ENCODE measurements at places on chromosomes 1 and 21.
A peak's percentile ranks its signal among the peaks of the same experiment; 100 is the strongest.

GRCh38 chr1:103859721-103860120, 110.0 kb downstream of the AMY1C start:
- DNase-seq, result no peak

GRCh38 chr21:14753466-14754258, 207.5 kb upstream of the SAMSN1 start:
- no peak for DNase-seq

DNA sequence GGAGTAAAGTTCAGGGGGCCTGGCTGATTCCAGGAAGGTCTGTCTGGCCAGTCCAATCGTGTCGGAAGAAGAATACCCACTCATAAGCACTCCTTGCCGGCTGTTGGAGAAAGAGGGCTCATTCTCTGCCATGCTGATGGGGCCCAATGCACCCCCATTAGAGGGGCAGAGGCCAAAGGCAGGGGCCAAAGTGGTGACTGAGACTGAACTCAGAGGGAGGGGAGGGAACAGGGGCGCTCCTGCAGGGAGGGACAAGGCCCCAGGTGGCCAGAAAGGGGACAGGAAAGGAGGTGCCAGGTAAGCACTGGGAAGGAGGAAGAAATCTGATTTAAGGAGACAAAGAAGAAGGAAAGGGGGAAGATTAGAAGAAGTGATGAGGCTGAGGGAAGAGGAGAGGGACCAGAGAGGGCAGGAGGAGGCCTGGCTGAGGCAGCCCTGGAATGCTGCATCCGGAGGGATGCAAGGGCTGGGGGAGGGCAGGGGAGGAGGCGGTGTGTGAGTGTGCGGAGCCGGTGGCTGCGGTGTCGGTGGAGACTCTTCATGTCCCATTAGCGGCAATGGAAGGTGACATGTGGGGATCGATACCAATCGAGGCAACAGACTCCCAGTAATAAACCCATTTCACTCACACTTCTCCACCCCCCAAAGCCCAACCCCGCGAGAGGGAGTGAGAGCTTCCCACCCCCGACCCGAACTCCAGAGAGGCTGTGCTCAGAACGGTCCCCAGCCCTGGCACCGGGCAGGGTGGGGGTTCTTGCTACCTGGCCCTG, 12.0 kb upstream of the ETV3L start:
- no peak for DNase-seq

GRCh38 chr1:180247061-180247460, 17.0 kb downstream of the LHX4 start:
- DNase-seq, result no peak

DNA sequence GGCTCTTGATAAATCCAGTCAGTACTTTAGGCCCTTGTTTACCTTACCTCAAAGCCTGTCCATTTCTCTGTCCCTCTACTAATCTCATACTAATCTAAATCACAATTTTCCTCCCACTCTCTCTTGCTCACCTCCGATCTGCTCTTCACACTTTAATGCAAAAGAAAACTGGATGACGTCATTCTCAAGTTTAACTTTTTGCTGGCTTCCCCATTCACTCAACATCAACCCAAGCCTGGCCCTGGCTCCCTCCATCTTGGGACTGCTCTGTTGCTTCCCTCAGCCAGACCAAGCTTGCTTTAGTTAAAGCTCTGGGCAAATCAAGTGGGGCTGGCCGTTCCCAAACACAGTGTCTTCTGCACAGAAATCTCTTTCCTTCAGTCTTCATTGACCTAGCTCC, 29.7 kb downstream of the COA6 start:
- no peak for DNase-seq

DNA sequence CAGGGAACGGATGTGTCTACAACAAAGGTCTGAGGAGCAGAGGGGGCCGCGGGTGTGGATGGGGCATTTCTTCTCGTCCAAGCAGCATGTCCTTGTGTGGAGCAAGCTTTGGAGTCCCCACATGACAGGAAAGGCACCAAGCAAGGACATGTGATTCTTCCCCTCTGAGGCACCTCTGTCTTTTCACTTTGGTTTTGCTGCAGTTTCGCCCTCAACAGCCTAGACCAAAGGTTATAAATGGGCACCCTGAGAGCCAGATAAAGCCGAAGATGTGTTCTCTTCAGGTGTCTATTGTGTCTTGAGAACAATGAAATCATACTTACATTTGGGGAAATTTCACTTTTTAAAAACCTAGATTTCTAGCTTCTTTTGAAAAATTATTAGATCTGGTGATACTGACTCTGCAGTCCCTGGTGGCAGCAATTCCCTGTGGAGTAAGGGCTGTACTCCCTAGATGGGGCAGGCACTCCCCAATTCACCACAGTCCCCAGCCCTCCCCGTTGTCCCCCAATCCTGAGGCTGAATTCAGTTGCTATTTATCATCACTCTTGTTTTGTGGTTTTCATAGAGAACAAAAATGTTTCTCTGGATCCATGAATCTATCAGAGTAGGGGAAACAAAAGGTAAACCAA, 28.8 kb upstream of the IKBKE start:
- DNase-seq, result no peak

GRCh38 chr1:78691995-78692747, 42.5 kb downstream of the IFI44 start:
- no peak for DNase-seq

DNA sequence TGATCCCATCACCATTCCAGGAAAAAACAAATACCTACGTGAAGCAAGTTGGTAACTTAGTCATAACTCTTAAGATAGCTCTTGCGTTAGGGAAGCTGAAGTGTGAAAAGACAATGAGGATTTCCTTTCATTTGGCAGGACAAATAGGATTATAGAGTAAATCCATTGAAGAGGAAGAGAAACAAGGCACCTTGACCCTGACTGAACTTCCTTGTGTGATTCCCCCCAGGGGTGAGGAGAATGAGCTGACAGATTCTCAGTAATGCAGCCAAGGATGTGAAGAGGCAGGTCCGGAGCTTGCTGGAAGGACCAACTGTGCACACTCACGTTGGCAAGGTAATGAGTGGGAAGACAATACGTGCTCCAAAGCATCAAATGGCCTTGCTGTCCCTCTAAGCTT, 55.0 kb upstream of the HMCN1 start:
- no peak for DNase-seq

- DNase-seq, result no peak
These were observed 53.9 kb downstream of the CASQ2 start for GRCh38 chr1:115714572-115715141.

- no peak for DNase-seq
These were observed 627.4 kb upstream of the NR5A2 start for GRCh38 chr1:199399996-199400724.

DNA sequence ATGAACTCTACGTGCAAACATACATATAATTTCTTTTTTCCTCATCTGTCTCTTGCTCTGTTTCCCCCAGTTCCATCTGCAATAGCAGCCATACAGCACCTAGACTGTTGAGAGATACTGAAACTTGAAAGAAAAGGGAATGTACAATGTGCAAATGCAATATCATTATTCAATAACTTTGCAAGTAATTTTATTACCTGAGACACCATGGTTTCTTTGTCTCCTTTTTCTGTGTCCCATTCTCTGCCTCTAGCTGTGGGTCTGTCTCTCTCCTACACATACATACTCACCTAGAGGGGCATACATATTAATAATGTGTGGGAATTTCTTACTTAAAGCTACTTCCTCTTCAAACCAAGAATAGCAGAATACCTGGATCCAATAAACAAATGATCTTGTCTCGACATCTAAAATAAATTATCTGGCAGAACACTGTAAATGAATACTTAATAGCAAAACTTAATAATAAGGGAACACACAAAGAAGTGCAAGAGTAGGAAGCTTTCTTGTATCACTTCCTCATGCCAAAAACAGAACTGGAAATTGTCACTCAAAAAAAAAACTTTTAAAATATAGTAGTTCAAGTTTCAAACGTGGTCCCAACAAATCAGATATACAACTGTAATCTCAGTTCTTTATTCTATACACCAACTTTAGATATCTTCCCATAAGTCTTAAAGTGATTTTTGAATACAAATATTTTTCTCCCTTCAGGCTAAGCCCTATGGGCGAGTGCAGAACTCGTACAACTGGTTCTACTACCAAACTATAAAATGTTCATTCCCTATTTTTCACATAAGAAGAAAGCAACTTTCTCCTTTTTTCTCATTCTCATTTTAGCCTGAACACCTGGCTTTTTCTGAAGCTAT, 194.6 kb downstream of the NRIP1 start:
- no peak for DNase-seq

DNA sequence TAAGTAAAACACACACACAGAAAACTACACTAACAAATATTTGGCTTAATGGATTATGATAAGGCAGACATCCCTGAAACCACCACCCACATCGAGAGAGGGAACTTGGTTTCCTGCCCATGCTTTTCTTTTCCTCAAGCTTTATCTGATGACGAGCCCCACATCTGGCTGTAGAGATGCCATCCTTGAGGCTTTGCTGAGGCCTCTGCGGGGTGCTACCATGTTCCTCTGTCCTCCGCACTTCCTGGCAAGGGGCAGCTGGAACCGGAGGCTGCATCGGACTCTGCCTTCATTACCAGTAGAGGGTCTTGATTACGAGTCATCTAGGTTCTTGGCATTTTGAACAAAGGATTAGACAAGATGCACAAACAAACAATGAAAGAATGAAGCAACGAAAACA, 21.7 kb upstream of the C1orf174 start:
- DNase-seq, result no peak

- no peak for DNase-seq
These were observed 21.8 kb downstream of the RPRD2 start for GRCh38 chr1:150385537-150386445.

- DNase-seq, result no peak
These were observed 235.3 kb upstream of the ESRRG start for GRCh38 chr1:216958569-216958968.

DNA sequence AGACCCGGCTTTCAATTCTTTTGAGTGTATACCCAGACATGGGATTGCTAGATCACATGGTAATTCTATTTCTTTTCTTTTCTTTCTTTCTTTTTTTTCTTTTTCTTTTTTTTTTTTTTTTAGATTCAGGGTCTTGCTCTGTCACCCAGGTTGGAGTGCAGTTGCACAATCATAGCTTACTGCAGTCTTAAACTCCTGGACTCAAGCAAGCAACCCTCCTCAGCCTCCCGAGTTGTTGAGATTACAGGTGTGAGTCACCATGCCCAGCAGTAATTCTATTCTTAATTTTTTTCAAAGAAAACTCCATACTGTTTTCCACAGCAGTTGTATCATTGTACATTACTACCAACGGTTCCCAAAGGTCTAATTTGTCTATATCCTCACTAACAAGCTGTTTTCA, 13.5 kb upstream of the RNF186 start:
- DNase-seq, result no peak

DNA sequence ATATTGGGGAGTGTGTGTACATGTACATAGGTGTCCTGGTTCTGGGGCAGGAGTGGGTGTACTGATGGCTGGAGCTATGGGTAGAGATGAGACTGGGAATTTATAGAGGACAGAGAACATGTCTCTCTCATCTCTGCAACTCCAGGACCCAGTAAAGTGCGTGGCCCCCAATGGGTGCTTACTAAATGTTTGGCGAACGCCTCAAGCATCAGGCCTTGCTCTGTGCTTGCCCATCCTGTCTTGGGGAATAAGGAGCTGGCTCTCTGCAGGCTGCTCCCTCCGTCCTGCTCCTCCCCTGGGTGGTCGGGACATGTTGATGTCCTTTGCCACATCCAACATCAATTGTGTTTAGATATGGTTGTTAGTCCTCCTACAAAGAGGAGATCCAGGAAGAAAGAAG, 161.7 kb downstream of the ZSCAN20 start:
- DNase-seq, result no peak

DNA sequence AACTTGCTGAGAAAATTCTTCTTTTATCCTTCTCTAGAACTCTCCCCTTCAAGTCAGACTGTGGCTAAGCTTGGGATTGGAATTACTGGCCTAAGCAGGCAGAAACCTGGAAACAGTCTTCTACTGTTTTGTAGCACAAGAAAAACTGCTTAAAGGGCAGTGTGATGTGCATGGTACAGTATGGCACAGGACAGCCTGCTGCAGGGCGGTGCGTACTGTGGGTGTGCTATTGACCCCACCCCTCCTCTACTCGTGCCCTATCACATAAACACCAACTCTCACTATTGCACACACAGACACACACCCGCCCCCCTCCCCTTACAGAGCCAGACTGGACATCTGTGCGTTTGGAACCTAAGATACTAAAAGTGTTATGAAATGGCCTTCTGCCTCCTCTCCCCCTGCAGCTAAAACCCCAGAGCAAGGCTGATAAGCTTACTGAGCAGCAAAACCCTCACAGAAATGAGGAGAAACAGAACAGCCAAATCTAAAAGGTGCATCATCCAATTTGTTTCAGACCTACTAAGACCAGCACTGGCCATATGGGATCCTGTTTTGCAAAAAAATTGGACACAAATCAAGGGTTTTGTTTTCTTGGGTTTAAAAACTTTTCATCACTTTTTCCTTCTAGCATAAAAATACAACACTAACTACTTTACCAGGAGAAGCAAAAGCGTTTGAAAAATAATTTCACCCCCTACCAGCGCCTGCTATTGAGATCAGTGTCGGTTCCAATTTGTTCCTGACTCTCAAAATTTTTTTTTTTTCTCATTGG, 355.8 kb upstream of the LYPLAL1 start:
- DNase-seq, result no peak

- no peak for DNase-seq
These were observed 58.9 kb upstream of the DUSP10 start for GRCh38 chr1:221800831-221801230.

GRCh38 chr1:48697066-48697707, 79.5 kb downstream of the BEND5 start:
- peak; percentile 10 for DNase-seq

DNA sequence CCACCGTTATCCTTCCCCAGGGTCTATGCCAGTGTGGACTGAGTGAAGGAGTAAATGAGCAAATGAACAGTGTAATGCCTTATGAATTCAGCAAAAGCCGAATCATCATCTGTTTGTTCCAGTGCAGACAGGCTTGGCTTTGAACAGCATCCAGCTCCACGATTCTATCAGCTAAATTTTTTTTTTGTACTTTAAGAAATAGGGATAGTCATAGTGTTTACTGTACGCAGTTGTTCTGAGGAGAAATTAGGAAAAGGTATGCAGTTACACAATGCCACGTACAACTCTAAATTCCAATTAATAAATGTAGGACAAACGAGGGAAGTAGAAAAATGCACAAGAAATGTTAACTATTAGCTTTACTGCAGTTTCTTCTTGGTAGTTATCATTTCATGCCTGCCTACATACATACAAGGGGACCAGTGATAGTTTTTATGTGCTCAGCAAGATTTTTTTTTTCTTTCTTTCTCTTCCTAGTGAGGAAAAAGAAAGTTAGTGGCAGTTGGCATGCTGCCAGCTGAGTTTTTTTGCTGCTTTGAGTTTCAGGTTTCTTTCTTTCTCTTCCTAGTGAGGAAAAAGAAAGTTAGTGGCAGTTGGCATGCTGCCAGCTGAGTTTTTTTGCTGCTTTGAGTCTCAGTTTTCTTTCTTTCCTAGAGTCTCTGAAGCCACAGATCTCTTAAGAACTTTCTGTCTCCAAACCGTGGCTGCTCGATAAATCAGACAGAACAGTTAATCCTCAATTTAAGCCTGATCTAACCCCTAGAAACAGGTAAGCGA, at the start of gene IFI44L:
Gene IFI44L, plus strand, starts transcription at position 646 of the 777 bp plus-strand sequence. CDS start 7,468 bp downstream, outside the sequence.
- no peak for DNase-seq

All from GM04504 (cell line).